ENCODE measurements at places on chromosomes 16 and 17.

- no peak for DNase-seq
Observed at GRCh38 chr16:64390102-64390501, 731.8 kb downstream of the CDH11 start.

- DNase-seq = no peak
Observed at GRCh38 chr17:77141846-77142449, 1.2 kb downstream of the SEC14L1 start.

DNA sequence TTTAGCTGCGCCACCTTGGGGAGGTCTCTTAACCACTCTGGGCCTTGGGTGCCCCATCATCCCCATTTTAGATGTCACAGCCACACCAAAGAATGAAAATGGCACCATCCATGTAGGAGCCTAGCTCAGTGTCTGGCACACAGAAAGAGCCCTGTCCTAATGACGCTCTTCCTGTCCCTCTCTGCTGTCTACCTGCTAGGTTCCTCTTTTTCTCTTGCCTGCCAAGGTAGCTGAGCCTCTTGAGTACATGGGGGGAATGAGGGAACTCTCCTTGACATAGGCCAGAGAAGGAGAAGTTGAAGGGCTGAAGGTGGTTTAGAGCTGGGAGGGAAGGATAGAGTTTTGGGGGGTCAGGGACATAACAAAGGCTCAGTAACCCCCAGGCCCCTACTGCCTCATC lies 1.8 kb downstream of the RUNDC3A start:
- DNase-seq = no peak

- no peak for DNase-seq
Observed at GRCh38 chr16:58421529-58421928, 29.3 kb downstream of the GINS3 start.

- DNase-seq = no peak
Observed at GRCh38 chr17:44351464-44351863, 6.4 kb downstream of the GRN start.
